Stimulated activated CD4-positive, alpha-beta T cell treated with anti-CD3 and anti-CD28 coated beads, Interleukin-4, amount 100 ng/mL, for 1 hour (primary cell): ENCODE measurements at places on chromosomes 12 and 14.

GRCh38 chr12:3119192-3119755, 42.1 kb downstream of the TSPAN9 start:
- DNase-seq: no peak

DNA sequence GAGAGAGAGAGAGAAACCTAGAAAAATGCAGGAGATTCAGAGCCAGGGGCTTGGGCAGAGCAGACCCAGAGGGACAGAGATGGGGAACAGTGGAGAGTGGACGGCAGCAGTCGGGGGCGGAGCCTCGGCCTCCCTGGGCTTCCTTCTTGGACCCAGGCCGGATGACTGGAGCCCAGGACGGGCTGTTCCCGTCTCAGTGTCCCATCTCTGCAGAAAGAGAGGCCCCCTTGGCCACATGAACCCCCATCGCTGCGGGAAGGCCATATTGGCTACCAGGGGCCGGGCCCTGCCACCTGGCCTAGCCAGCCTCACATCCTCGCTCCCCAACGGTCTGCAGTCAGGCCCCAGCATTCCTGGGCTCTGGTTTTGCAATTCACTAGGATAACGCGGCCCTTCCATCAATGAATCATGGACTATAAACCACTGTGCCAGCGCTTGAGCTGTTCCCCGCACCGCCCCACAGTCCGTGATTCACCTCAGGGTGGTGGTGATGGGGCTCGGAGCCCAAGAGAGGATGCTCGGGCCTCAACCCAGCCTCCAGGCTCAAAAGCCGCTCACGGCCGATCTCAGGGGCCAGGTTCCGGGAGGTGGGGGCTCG, 116.5 kb downstream of the RFLNA start:
- no peak for DNase-seq

- no peak for DNase-seq
Observed at GRCh38 chr14:70107309-70107708, 81.4 kb downstream of the SLC8A3 start.

- DNase-seq: no peak
Observed at GRCh38 chr12:131872154-131873051, 22.0 kb upstream of the ULK1 start.

- DNase-seq: no peak
Observed at GRCh38 chr12:42571327-42572009, 18.1 kb downstream of the PRICKLE1 start.

DNA sequence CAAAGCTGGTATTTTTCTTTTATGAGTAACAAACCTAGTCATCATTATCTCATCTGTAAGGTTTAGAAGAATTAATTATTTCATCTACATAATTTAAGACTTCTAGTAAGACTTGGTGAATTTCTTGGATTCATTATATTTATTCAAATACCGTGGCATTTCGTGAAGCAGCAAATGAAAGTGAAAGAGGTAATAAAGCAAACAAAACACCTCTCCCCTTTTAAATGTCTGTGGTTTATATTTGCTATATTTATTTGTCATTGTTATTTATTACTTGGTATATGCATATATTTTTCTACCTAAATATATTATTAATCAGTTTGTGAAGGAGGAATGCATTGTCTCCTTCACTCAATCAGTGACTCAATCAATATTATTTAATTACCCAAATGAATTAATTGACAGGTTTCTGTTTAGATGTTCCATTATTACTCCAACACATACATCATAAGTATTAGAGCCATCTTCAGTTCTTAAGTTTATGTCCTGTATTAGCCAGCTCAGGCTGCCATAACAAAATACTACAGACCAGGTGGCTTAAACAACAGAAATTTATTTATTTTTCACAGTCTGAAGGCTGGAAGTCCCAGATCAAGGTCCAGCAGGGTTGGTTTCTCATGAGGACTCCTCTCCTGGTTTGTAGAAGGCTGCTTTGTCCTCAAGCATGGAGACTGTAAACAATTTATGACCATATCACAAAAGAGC, 6.6 kb downstream of the CFAP54 start:
- DNase-seq: no peak

DNA sequence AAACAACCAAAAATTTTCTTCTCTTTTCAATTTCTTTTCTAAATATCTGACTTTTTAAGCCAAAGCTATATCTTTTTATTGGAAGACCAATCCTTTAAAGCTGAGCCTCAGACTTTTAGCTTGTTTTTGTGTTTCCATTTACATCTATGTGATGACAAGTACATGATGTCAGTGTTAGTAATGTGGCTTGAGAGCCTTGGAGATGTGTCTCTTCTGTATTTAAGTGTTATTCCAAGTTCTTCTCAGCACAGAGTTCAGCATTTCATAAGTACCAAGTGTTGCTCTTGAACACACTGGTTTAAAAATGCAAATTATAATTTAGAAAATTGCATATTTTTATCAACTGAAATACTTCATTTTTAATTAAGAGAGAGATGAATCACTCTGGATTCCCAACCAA, 948.9 kb upstream of the FLRT2 start:
- no peak for DNase-seq

DNA sequence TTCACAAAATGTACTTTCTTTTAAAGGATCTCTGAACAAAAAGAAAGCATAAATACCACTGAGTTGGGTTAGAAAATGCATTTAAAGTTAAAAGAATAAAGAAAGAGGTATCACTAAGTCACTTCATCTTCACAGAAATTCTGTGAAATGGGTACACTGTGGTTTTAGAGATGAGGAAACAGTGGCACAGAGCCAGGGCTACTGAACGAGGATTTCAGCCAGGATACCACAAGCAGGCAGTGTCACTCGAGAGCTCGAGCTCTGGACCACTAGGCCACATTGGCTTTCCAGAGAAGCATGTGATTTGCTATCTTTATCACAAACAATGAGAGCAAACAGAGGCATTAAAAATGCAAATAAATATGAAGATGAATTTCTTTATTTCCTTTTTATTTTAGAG, 51.0 kb downstream of the WDHD1 start:
- DNase-seq: no peak

- DNase-seq: no peak
Observed at GRCh38 chr12:23817345-23817744, 132.1 kb downstream of the SOX5 start.

GRCh38 chr14:74936731-74937130, 13.7 kb upstream of the RPS6KL1 start:
- DNase-seq: no peak

GRCh38 chr12:94228488-94228907, 80.1 kb downstream of the PLXNC1 start:
- DNase-seq: no peak

DNA sequence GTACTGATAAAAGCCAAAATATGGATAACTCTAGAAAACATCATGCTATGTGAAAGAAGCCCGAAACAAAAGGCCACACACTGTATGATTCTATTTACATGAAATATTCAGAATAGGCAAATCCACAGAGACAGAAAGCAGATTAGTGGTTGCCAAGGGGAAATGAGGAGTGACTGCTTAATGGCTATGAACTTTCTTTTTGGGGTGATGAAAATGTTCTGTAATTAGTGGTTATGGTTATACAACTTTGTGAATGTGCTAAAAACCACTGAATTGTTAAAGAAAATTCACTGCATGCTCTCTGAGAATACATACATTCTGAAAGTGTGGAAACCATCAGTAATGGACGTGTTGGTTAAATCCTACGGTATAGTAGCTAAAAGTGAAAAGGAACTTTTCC, 39.9 kb upstream of the STON2 start:
- DNase-seq: no peak

DNA sequence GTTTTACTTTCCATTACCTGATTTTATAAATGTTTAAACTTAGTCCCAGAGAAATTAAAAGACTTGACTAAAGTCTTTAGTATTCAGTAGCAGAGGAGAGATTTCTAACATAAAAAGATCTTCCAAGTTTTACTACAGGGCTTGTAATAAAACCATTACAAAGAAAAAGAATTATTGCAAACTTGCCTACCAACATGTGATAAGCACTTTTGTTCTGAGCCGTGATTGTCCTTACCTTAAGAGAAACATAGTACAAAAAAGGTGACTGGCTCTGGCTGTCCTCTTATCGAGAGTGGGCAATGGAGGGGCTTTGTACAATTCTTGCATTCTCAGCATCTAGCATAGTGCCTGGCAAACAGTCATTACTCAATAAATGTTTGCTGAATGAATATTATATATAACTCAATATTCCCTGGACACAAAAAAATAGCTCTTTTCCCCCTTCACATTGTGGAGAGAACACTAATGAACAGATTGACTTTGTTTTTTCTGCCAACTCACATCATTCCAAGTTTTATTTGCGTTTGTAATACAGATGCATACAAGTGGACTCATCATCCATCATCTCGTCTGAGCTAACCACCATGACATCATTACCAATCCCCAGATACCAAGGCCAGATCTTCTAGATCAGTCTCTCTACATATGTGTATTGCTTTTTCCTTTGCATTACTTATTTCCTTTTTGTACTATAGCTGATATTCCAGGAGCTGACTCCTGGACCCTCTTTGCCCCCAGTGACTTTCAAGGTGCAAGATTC, 192.8 kb upstream of the EEA1 start:
- no peak for DNase-seq

- no peak for DNase-seq
Observed at GRCh38 chr14:44149597-44149996, 357.5 kb downstream of the FSCB start.
